Activated naive CD4-positive, alpha-beta T cell treated with anti-CD3 and anti-CD28 coated beads for 36 hours (primary cell): ENCODE measurements at places on chromosomes 2 and 18. TPM values are rescaled to one million over a fixed set of nuclear protein-coding genes. Genes with fewer than 3 reads are reported as not detected.

DNA sequence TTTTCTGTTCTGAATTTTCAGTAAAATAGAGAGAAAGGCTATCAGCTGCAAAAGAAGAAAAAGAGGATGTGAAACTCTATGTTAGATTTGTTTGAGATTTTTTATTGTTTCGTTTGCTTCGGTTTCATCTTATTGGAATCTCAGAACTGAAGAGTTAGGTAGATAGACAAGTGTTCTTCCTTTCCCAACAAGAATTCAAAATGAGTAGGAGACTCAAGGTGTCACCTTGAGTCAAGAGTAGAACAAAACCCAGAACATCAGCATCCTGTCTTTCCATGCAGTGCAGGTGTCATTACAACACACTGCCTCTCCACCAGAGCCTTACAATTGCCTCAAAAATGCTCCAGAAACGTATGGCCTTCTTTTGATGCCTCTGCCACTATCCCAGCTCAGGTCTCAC, 21.1 kb downstream of the NBAS start:
- no peak for DNase-seq

Gene ELOA2
- not detected for total RNA-seq

GRCh38 chr2:43326101-43326825, 99.9 kb upstream of the ZFP36L2 start:
- no peak for DNase-seq

DNA sequence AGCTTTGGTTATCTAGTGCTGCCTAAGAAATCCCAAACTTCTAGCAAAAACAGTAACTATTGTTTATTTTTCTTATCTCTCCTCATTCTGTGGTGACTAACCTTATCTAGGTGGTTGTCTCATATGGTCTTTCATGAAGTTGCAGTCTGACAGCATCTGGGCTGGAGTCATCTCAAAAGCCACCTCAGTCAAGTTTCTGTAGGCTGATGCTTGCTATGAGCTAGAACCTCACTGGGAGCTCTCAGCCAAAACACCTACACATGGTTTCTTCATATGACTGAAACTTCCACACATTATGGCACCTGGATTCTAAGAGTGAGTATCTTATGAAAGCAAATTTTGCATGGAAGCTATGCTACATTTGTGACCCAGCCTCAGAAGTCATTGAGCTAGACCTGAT, 596.4 kb upstream of the VRK2 start:
- no peak for DNase-seq

DNA sequence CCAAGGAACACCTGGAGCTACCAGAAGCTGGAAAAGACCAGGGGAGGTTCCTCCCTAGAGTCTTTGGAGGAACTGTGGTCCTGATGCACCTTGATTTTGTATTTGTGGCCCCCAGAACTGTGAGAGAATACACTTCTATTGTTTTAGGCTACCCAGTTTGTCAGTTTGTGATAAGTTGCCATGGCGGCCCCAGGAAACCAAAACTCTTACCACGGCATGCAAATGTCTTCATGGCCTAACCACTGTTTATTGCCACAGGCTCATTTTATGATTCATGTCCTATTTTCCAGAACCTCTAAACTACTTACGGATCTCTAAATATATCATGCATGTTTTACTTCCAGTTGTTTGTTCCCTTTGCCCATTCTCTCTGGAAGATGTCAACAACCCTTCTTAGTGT, 1250.7 kb upstream of the FAM98A start:
- no peak for DNase-seq
